ENCODE measurements at places on chromosomes 16 and 17.

GRCh38 chr16:22347100-22347820 lies 27.2 kb downstream of the CDR2 start:
- no peak for DNase-seq

DNA sequence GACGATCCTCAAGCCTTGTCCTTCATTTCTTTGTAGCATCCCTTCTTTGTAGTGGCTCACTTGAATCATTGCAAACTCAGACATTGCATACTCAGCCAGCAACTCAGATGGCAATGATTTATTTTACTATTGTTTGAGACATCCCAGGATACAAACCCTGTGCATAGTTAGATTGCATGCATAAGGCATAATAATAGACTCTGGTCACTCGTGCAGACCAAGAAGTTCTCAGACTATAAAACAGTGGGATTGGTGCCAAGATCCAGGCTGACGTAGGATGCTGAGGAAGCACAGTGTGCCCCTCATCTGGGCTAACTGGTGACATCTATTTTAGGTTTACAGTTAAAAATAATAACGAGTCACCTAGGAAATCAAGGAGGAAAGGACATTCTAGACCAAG lies 142.3 kb downstream of the PMP22 start:
- no peak for DNase-seq

DNA sequence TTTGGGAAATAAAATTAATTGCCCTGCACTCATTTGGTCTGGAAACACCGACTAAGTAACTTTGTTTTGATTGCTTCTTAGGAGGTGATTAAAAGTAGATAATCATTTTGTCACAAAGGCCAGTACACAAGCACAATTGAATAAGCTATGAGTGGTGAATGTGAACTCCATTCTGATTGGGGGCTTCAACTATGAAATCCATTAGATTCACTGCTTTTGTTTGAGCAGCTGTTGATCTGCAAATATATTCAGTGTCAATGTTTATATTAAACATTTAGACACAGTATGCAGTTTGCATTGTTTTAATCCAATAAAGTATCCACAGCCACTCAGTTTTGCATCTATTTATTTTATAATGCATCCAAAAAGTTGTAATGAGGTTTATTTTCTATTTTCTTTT lies 817.5 kb downstream of the CDH11 start:
- DNase-seq: no peak

DNA sequence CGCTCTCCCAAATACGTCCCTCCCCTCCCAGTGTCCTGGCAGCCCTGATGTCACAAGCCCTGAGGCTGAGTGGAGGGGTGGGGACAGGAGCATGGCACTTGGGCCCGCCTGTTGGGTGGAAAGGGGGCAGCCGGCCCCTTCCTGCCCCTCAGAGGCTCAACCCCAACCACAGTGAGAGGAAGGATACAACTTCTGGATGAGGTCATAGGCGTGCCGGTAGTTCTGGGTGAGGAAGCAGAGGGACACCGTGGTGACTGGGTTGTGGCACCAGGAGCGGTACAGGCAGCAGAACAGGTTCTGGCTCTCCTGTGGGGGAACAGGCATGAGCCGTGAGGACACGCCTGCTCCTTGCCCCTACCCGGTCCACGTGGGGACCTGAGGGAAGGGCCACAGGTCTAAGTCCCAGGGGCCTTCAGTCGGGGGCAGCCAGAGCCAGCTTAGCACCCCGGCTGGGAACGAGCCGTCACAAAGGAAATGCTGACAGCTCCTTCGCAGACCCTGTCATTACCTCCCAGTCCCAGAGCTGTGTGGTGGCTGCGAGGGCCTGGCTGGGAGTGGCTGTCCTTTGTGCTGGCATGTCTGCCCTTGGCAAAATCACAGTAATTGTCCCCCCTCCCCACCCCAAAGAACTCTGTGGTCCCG lies 11.2 kb upstream of the MTSS2 start:
- no peak for DNase-seq

- DNase-seq: no peak
Measured at GRCh38 chr17:44877121-44877520, 22.1 kb downstream of the EFTUD2 start.

- DNase-seq: no peak
Measured at GRCh38 chr17:66945147-66945835, 19.2 kb upstream of the CACNG4 start.

DNA sequence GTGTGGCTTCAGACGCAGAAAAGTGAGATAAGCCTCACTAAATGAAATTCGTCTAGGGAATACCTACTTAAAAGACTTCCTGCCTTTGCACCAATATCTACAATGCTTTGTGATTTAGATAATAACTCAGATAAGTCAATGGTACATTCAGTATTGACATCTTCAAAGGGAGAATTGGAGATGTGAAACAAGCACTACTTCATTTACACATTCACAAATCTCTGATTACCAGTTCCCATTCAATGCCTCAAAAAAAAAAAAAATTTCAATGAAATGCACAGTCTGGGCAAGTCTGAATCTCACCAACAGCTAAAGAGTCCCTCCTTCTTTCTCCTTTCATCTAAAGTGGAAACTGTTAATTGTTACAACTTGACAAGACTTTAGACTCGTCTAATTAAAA lies 3.7 kb downstream of the PHF12 start:
- no peak for DNase-seq

GRCh38 chr16:27175888-27176287 lies 27.4 kb upstream of the KDM8 start:
- no peak for DNase-seq
